ENCODE measurements at places on chromosomes 2 and 18.

GRCh38 chr2:239019183-239019581 lies 171.3 kb downstream of the TWIST2 start:
- no peak for DNase-seq

- no peak for DNase-seq
Observed at GRCh38 chr2:22882011-22882410, 503.0 kb upstream of the KLHL29 start.

DNA sequence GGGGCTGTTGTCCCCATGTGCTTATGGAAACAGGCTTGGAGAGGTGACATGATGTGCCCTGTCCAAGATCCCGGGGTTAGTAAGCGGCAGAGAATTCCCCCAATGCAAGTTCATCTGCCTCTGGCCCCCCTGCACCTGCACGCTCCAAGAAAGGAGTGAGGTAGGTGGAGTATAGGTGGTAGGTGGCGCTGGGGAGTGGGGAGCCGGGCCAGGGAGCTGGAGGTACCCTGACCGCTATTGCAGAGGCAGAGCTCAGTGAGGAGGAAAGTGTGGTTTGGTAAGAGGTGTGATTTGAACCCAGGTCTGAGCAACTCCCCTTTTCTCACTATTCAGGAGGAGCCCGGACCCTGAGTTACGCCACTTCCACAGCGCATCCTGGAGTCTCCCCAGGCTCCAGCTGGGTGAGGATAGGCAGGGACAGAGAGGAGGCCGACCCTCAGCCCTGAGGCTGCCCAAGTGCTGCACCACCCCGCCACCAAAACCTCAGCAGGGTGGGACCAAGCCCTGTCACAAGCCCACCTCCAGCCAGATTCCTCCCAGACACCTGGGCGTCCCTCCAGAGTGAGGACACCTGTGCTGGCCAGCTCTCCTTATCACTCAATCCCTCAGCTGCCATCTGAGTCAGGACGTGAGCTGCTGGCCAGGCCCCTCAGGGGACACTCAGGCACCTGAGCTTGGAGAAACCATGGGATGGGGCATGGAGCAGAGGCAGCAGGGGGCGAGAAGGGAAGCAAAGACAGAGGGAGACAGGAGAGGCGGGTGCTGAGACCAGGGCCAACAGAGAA lies 5.6 kb downstream of the HAAO start:
- DNase-seq, result no peak

- DNase-seq, result no peak
Observed at GRCh38 chr2:112073875-112074274, 18.8 kb downstream of the TMEM87B start.

DNA sequence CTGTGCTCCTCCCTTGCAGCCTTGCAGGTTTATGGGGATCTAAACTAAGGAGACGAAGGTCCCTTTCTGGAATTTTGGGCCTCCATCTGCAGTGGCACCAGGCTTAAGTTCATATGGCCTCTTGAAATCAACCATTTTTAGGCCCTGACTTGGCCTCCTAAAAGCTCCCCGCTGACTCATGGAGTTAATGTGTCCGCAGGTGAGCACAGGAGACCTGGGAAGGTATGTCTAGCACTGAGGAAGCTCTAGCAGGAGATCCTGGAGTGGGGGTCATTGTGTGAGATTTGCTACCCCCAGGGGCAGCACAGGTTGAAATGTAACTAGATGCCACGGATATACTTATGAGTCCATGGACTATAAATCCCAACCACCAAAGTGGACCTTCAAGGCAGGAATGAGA lies 95.9 kb upstream of the CELF4 start:
- no peak for DNase-seq

GRCh38 chr18:72201032-72201431 lies 343.1 kb downstream of the CBLN2 start:
- no peak for DNase-seq

DNA sequence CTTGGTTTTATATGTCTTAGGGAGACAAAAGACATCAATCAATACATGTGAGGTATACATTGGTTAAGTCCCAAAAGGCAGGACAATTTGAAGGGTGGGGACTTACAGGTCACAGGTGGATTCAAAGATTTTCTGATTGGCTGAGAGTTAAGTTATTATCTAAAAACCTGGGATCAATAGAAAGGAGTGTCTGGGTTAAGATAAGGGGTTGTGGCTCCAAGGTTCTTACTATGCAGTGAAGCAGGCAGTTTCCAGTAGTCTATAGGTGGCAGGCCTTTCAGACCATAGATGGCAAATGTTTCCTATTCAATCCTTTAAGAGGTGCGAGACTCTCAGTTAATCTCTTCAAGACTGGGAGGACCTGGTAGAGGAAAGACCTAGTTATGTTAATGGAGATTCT lies 42.1 kb upstream of the NEB start:
- no peak for DNase-seq

DNA sequence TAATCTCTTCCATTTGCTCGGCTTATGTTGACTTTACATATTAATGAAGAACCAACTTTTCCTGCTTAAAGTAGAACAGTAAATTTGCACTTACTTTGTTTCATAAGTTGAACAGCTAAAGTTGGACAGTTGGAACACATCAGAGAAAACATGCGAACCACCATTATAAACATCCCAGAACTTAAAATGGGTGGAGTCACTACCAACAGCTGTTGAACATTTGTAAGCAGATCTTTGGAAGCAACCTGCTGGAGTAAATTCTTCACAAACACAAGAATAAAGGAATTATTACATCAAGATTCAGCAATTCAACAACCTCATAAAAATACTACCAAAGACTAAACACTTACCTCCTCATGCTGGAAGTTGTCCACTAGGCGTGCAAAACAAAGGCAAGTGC lies 96.4 kb upstream of the DNER start:
- peak; percentile 46 for DNase-seq

DNA sequence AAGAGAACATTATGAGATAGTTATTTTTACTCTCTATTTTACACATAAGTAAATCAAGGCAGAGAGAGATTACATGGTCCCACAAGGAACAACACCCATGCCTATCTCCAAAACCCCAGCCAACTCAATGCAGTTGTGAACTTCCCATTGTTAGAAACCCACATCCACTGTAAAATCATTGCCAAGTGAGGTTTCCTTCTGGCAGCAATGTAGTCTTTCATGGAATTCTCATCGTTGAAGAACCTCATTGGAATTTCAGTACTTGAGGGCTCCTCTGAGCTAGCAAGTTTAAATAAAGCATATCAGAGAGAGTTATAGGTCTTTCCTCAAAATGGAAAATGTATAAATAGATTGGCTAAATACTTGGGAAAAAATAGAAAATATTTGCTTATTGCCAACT lies 105.2 kb downstream of the RAD51AP2 start:
- no peak for DNase-seq

DNA sequence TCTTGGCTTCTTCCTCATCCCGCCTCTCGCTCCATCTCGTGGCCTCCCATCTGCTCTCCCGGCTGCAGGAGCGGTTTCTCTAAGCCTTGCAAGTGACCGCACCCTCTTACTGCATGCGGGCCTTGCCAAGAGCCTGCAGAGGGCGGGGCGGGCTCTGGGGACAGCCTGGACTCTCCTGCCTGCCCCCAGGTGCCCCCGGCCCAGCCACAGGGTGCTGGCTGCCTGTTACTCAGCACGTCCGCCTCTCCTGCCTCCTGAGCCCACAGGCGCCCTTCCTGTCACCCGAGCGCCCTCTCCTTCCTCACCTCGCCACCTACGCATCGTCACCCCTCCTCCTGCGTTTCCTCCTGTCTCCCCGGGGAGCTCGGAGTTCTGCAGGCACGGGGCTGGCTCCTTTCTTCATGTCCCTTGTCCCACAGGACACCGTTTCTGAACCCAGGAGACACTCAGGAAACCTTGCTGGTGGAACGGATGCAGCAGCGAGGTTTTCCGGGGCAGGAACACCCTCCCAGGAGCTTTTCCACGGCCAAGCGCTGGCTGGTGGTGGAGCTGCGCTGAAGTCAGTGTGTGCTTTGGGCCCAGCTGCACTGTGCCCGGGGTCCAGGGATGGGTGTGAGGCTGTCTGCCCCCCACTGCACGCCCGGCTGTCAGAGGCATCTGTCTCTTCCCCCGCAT lies 28.5 kb downstream of the HPCAL1 start:
- no peak for DNase-seq

DNA sequence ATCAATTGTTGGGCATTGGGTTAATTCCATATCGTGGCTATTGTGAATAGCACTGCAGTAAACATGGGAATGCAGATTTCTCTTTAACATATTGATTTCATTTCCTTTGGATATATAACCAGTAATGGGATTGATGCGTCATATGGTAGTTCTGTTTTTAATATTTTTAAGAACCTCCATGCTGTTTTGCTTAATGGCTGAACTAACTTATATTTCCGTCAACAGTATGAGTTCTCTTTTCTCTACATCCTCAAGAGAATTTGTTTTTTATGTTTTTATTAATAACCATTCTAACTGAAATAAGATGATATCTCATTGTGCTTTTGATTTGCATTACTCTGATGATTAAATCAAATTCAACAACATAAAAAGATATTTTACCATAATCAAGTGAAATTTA lies 228.5 kb upstream of the FSIP2 start:
- DNase-seq, result no peak

DNA sequence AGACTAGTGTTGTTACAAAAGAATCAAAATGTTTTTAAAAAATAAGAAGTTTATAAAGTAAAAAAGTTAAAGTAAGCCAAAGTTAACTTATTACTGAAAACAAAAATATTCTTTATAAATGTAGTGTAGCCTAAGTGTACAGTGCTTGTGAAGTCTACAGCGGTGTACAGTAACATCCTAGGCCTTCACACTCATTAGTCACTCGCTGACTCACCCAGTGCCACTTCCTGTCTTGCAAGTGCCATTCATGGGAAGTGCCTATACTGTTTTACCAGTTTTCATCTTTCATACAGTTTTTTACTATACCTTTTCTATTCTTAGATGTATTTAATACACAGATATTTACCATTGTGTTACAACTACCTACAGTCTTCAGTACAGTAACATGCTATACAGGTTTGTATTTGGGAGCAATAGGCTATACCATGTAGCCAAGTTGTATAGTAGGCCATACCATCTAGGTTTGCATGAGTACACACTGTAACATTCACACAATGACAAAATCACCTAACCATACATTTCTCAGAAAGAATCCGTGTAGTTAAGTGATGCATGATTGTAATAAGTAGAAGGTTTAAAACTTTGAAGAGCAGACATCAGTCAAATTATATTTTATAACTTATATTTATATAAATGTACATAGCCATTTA lies 13.4 kb downstream of the SERPINB7 start:
- DNase-seq, result peak; percentile 61

DNA sequence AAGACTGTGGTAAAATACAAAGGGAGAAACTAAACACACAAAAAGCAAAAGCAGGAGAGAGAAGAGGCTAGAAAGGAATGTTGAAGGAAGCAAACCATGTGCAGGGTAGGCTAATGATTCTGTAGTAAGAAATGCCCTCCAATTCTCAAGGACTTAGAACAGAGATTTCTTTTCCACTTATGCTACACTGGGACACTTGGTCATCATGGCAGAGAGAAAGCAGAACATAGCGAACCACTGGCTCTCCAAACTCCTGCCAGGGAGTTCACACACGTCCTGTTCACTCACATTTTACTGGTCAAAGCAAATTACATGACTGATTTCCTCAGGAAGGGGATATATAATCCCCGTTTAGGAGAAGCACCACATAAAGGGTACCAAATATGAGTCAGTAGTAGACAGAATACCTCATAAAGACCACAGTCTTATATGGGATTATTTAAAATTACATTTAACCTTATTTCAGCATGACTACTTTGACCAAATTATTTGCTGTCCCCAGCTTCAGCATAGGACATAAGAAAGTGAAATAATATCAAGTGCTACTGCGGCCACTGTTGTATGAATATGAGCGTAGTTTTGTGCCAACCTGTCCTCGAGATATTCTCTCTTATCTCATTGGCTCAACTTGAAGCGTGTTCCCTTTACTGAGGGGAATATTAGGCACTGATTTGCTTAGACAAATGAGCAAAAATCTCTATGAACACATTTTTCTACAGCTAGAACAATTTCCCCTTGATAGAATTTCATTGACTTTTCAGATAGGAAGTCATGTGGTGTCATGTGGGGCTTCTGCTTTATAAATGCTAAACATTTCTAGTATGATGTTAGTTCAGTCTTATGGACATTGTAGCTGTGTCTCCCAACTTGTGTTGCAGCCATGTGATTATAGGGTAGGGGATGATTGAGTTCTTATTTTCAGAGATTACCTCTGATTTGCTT lies 81.7 kb downstream of the FAM161A start:
- no peak for DNase-seq

DNA sequence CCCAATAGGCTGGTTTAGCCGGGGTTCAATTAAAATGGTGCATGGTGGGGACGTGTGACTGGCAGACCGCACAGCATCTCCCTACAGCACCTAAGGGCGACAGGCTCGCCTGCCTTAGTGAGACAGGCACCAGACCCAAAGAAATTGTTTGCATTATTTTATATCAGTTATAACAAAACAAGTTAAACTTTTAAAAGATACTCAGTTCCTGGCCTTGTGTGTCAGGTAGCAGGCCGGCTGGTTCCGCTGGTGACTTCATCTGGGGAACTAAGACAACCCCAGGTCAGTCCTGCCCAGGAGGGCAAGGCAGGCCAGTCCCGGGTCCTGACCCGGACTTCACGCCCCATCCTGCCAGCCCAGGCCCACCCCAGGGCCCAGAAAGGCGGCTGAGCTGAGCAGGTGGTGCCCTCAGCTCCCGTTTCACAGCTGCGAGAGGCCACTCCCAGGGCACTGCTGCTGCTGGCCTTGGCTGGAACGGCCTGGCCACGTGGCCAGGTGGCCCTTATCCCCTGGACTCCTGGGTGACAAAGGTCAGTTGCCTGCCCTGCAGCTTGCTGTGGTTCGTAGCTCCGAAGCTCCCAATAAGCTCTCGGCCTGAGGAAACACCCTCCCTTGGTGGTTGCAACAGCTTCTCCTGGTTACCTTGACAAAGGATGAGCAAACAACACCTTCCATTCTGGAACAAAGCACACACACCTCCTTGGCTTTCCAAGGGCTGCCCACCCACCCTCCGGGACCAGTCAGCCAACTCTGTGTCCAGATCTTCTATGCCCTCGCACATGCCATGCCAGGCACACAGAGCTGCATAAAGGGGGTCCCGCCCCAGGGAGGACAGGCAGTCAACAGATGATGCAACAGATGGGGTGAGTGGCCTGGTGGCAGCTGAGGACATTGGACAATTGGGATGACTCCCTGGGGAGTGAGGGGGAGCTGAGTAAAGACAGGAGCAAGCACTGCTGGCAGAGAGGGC lies 11.3 kb upstream of the AGXT start:
- DNase-seq, result no peak

- DNase-seq, result peak; percentile 29
Observed at GRCh38 chr2:25700221-25700660, 26.9 kb upstream of the DTNB start.

- DNase-seq, result no peak
Observed at GRCh38 chr2:175187378-175187777, 5.9 kb upstream of the ATP5MC3 start.

- peak; percentile 37 for DNase-seq
Observed at GRCh38 chr2:85066874-85067351, 66.3 kb upstream of the TCF7L1 start.

DNA sequence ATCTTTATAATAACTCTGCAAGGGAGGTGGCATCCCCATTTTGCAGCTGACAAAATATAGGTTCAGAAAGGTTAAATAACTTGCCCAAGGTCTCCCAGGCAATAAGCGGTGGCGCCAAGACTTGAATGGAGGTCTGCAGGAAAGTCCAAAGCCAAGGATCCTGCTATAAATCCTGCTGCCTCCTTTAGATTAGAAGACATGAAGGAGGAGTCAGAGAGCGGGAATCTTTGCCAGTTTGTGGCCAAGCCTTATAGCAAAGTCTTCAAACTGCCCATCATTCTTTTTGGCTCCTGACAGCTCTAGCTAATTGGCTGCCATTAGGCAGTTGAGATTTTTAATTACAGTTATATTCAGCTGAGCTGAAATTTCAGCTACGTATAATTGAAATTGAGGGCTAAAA lies 114.3 kb downstream of the C1D start:
- no peak for DNase-seq

Data from GM04504 (cell line).